ENCODE measurements at places on chromosomes 4 and X. TPM values are rescaled to one million over a fixed set of nuclear protein-coding genes. Genes with fewer than 3 reads are reported as not detected.
A peak's percentile ranks its signal among the peaks of the same experiment; 100 is the strongest.

DNA sequence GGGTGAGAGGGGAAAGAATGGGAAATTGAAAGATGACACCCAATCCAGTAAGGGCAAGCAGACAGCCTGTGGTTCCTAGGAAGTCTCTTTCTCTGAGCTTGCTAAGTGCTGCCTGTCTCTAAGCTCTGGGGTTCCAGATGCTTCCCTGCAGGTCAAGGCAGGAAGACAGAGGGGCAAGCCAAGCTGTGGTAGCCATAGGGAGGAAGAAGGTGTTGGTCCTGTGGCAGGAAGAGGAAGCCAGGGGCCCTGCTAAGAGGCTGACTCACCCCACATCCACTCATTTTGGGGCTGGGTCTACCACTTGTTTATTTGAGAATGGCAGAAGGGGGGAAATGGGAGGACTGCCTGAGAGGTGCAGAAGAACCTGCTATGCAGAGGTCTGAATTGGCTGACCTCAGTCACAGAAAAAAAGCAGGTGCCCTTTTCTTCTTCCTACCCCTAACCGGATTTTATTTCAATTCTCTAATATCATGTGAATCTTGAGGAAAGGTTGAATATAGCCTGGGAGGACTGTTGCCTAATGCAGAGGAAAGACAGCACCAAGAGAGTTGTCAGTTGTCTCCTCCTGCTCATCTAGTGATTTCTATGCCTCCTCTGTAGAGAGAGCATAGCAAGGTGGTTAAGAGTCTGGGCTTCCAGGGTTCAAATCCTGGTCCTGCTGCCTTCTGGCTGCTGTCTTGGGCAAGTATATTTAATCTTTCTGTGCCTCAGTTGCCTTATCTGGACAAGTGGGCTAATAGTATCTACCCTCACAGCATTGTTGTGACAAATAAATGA lies 27.4 kb downstream of the HOPX start:
- peak overlapping the region; percentile 89 for H3K4me3 ChIP-seq
- H3K4me1 ChIP-seq: peaks cover 79% of the 10 kb centered on the region
- H3K36me3 ChIP-seq: peaks cover 42% of the 10 kb centered on the region

DNA sequence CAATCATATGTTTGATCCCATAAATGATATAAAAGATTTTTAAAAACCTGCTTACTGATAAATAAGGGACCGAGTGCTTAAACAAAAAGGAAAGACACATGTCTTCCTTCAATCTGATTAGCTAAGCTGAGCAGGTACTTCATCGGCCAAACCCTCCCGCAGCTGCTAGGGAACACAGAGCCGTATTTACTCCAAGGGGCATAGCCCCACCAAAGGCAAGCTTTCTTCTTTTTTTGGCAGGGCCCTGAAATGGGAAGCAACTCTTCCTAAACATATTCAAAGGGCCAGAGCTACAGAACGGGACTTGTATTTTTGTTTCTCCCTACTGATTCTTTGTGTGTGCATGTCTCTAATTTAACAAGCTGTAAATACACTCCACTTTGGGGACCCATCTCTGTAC lies 337.3 kb downstream of the NLGN4X start:
- no peak overlapping the region for H3K27ac ChIP-seq
- H3K4me3 ChIP-seq: no peak overlapping the region
- no peaks in the 10 kb centered on the region for H3K36me3 ChIP-seq

GRCh38 chrX:11789809-11790208 lies 31.8 kb downstream of the MSL3 start:
- H3K36me3 ChIP-seq: no peaks in the 10 kb centered on the region
- H3K4me3 ChIP-seq: no peak overlapping the region
- no peaks in the 10 kb centered on the region for H3K27me3 ChIP-seq
- no peak for DNase-seq
- no peak overlapping the region for H3K27ac ChIP-seq

GRCh38 chr4:154807042-154807630 lies 26.1 kb downstream of the RBM46 start:
- H3K27ac ChIP-seq: no peak overlapping the region
- no peaks in the 10 kb centered on the region for H3K4me1 ChIP-seq
- H3K27me3 ChIP-seq: no peaks in the 10 kb centered on the region
- H3K4me3 ChIP-seq: no peak overlapping the region

- no peaks in the 10 kb centered on the region for H3K27me3 ChIP-seq
- no peak for DNase-seq
- H3K4me3 ChIP-seq: no peak overlapping the region
- no peaks in the 10 kb centered on the region for H3K4me1 ChIP-seq
- H3K27ac ChIP-seq: no peak overlapping the region
Measured at GRCh38 chr4:68577590-68577989, 1.5 kb upstream of the UGT2B17 start.

DNA sequence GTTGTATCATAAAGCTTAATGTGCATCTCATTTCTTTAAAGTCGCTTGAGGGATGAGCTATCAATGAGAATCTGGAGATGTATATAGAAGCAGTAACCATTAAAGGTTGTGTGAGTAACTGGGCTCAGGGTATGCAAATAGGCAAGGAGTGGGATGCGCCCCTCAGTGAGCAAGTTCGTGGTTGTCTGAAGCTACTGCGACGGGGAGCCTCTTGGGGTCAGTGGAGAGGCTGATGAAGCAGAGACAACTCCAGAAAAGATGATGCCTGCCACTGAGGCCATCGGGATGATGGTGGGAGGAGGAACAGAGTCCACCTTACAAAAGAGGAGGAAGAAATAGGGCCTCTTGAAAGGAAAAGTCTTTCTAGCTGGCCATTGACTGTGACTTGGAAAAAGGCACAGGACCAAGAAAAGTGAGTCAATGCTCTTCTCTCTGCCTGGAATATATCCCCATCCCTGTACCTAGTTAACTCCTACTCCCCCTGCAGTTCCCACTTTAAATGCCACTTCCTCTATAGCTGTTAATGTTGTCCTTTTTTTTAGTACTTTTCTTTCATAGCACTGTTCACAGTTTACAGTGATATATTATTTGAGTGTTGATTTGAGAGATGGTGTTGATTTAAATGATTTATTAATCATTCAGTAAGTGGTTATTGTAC lies 51.4 kb upstream of the LSM6 start:
- H3K36me3 ChIP-seq: no peaks in the 10 kb centered on the region
- H3K27me3 ChIP-seq: peaks cover 12% of the 10 kb centered on the region
- no peak for DNase-seq
- H3K4me3 ChIP-seq: no peak overlapping the region

DNA sequence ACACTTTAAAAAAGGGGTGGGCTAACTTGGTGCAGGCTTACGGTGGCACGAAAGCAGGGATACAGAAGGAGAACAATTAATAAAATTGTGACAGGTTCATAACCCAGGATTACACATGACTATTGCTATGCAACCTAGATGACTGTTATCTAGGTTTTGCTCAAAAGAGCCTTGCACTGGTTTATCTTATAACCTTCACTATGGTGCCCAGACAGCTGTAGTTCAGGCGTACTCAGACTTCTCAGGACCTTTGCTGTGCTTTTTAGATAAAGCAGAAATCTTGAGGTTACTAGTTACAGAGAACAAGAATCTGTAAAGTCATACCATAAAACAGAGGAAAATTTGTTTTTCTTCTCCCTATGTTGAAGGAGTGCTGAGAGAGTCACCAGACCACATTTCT lies 44.4 kb downstream of the UGT2A3 start:
- H3K4me1 ChIP-seq: no peaks in the 10 kb centered on the region
- no peaks in the 10 kb centered on the region for H3K27me3 ChIP-seq
- H3K27ac ChIP-seq: no peak overlapping the region
- DNase-seq: no peak
- H3K4me3 ChIP-seq: no peak overlapping the region

Gene TCEAL7
- not detected for total RNA-seq

Gene QDPR
- 20.0 TPM for total RNA-seq

Gene TEX13D
- total RNA-seq: not detected

Measured in activated CD8-positive, alpha-beta T cell treated with anti-CD3 and anti-CD28 coated beads, Interleukin-2, amount 10 ng/mL, durations not matched to agents 7 days and 5 days (primary cell).